Endothelial cell of umbilical vein (primary cell): ENCODE measurements at places on chromosomes 3 and 15. TPM values are rescaled to one million over a fixed set of nuclear protein-coding genes. Genes with fewer than 3 reads are reported as not detected.

GRCh38 chr3:141650783-141651182 is 87.3 kb upstream of the RNF7 start:
- no peak for DNase-seq

The SKOR1 gene
- total RNA-seq = 0.09 and 0.15 TPM in 2 replicates

GRCh38 chr3:128447561-128448013 is 19.1 kb downstream of the DNAJB8 start:
- DNase-seq = no peak

GRCh38 chr15:95141486-95141885 is 910.1 kb downstream of the MCTP2 start:
- no peak for DNase-seq

DNA sequence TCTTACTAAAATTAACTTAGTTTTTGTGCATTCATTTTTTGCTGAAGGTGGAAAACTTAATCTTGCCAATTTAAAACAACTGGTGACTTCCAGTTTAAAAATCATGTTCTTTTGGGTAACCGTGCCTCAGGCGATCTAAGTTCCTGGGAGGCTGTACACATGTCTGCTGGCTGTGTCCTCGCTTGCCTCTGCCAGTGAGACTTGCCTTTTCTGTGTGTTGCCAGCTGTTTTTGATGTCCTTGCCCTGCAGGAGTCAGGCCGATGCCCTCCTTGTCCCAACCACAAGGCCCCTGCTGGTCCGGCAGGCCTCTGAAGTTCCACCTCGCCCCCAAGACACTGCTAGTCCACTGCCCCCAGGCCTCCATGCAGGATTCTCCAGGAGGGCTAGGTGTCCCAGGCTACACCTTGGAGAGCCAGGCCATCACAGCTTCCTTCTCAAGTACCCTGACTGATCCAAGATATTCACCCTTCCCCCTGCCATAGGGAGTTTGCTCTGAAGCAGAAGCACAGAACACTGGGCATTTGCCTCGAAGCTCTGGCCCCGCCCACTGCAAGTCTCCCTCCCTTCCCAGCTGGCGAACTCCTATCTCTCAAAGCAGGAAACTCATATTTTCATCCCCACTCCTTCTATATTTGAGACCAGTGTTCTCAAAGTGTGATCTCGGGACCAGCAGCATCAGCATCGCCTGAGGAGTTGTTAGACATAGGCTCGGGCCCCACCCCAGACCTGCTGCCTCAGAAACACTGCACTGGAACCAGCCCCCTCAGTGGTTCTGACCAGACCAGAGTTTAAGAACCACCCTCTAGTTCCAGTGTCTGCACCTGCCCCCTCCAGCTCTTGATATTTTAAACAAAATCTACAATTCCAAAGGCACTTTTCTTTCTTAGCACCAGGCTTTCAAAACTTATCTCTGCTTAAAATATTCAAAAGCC is 185.8 kb upstream of the UBE2E1 start:
- DNase-seq = no peak

- DNase-seq = no peak
These were observed 39.1 kb downstream of the IQGAP1 start for GRCh38 chr15:90427185-90427584.

DNA sequence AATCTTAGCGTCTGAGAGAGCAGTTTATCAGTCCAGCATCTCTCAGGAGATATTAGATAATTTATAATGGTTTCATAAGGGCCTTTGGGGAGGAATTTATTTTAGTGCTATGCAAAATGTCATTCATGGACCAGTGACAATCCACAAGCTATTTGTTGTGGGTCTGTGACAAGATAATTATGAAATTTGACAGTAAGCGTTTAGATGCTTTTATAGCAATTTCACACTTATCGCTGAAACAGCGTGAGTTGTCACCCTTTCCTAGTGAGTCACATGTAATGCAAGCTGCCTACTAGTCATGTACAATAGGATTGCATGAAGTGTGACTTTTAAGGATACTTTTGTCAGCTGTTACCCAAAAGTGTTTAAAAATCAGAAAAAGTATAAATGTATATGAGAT is 315.6 kb upstream of the THBS1 start:
- DNase-seq = no peak

- DNase-seq = no peak
These were observed 91.1 kb upstream of the KLF13 start for GRCh38 chr15:31235311-31236183.

DNA sequence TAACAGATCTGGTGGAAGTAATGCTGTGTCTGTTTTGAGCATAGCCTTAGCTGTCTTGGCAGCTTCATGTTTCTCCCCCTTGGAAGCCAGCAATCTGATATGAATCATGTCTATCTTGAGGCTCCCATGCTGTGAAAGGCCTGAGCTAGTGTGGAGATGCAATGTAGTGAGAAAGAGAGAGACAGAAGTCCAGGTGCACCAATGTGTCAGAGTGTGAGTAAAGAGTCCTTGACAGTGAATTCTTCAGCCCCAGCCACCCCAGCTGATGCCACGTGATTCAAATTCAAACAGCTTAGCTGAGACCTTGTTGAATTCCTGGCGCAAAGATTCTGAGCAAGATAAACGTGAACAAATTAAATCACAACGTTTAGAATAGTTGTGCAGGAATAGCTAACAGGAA is 704.2 kb downstream of the EDEM1 start:
- no peak for DNase-seq

The SLC28A2 gene
- total RNA-seq = not detected in 2 replicates

GRCh38 chr15:52653431-52653964 is 25.7 kb downstream of the ATOSA start:
- DNase-seq = peak; percentile 91

GRCh38 chr3:183515968-183516851 is 39.3 kb downstream of the KLHL6 start:
- DNase-seq = no peak

The CHAC1 gene
- 4.6 and 5.6 TPM in 2 replicates for total RNA-seq

GRCh38 chr3:196177567-196177966 is 33.6 kb downstream of the ZDHHC19 start:
- no peak for DNase-seq

The UCN2 gene
- not detected in 2 replicates for total RNA-seq

DNA sequence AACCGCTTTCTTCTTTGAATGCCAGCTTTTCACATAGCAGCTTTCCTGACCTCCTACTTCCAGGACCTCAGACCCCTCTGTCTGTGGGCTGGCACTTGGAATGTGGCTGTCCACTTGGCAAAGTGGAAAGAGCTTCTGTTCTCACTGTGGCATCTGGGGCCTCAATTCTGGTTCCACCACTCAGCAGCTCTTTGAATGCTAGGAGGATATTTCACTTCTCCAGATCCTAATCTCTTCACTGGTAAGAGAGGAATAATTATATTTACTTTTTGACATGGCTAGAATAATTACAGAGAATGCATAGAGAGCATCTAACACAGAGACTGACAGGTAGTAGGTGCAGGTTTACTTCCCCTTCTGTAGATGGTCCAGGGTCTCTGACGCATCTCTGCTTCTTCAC is 405.9 kb downstream of the LPP start:
- DNase-seq = no peak

- no peak for DNase-seq
These were observed 1.5 kb downstream of the ARIH1 start for GRCh38 chr15:72475674-72476073.

DNA sequence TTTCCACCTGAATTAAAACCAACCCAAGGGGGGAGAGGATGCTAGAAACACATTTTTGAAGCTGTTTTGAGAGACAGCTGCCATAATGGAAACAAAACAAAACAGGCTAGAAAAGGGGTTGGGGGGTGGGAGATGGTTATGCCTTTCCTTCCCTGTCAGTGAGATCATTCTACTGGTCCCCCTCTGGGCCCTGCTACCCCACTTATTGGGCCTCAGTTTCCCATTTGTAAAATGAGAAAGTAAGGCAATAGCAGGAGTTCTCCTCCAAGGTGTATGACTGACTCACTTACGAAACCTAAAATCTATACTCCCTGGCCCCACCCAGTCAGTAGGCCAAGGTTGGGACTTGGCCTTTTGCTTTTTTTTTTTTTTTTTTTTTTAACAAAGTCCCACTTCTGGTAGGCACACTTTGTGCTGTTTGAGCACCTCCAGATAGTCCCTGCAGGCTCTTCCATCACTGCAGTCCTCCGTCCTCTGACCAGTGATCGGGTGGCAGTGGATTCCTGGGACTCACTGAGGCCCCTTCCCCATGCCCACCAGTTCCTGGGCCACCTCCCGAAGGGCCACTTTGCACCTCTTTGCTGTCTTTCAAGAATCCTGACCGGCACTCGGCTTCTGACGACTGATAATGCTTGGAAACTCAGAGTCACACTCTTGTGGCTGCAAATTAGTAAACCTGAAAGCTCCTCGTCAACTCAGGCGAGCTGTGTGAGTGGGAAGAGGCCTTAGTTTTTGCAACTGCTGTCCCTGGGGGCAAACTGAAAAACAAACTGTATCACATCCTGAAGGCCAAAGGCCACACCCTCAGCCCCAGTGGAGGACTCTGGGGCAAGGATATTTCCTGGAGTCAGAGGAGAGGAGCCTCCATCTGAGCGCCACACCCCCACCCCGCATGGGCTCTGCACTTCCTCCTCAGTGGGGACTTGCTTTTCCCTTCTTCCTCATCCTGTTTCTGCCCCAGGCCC is 6.7 kb upstream of the PSTPIP1 start:
- no peak for DNase-seq

DNA sequence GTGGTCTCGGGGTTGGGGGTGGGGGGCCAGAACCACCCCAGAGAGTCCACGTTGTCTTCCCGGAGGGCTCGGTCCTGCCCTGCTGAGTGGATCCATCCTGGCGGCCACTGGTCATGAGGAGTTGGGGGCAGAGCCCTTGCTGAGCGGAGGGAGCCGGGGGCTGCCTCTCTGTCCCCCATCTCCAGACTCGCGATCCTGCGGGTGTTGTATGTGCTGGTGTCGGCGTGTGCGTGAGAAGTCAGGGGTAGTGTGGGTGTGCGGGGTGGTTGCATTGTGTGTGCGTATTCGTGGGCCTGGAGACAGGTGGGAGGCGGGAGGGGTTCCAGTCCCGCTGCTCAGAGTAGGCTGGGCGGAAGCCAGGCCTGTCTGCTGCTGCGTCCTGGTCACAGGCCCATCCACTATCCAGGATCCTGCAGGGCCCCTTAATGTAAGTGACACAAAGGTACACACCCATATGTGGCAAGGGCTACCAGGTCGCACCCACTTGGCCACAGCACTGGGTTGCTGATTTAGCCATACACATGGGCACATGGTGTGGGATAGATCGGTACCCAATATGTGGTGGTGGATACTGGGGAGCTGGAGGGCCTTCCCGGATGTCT is 30.7 kb downstream of the NBEAL2 start:
- DNase-seq = no peak

- DNase-seq = no peak
These were observed 1.3 kb downstream of the SCG5 start for GRCh38 chr15:32642667-32643435.

GRCh38 chr15:89656116-89656815 is 999 bp upstream of the KIF7 start:
- no peak for DNase-seq

- DNase-seq = no peak
These were observed 3.0 kb downstream of the ITIH4 start for GRCh38 chr3:52827441-52827840.

DNA sequence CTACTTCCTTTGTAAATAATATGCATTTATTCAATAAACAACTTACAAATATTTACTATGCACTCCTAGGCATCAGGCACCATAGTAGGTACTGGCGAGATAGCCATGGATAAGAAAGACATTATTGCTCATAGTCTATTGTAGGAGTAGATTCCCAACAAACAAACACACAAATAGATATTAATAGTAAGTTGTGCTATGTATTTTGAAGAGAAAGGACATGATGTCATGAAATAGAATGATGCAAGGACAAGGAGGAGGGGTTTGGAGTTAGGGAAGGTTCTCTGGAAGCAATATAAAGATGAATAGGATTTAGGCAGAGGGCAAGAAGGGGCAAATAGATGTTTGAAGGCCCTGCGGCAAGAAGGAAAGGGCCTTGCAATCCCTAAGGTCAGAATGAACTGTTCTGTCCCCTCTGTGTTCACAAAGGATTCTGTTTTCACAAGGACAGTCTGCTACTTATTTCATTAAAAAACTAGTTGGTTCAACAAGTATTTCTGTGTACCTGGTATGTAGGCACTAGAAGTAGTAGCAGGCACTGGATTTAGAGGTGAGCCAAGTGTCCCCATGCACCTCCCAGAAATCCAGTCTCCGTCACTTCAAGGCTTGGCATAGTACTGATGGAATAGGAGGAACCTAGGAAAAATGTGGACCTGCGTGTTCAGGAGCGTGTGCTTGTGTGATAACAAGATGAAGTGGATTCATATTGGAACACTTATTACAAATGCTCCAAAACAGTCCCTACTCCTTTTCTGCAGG is 231.8 kb upstream of the TPRG1 start:
- no peak for DNase-seq

DNA sequence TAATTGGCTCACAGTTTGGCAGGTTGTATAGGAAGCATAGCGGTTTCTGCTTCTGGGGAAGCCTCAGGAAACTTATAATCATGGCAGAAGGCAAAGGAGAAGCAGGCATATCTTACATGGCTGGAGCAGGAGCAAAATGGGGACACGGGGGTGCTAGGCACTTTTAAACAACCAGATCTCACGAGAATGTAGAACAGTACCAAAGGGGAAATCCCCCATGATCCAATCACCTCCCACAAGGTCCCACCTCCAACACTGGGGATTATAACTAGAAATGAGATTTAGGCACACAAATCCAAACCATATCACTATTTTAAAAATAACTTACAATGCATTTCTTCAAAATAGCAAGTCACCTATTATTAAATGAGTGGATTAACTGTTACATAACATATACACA is 47.1 kb upstream of the ANKRD28 start:
- no peak for DNase-seq

- no peak for DNase-seq
These were observed 31.7 kb downstream of the GPR149 start for GRCh38 chr3:154398084-154398967.

DNA sequence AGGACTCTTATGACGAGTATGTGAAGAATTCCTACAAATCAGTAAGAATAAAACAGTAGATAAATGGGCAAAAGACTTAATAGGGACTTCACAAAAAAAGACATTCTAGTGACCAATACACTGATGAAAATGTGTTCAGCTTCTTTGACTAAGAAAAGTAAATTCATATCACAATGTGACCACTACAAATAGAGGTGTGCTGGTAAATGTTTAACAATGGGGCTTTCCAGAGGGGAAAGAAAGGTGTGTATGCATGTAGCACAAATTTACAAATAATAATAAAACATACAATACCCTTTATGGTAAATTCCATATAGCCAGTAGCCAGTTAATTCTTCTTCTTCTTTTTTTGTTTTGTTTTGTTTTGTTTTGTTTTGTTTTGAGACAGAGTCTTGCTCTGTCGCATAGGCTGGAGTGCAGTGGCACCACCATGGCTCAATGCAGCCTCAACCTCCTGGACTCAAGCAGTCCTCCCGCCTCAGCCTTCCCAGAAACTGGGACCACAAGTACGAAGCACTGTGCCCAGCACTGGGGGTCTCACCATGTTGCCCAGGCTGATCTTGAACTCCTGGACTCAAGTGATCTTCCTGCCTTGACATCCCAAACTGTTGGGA is 17.5 kb upstream of the NMD3 start:
- DNase-seq = no peak
